ENCODE measurements at places on chromosomes 1 and 21.
A peak's percentile ranks its signal among the peaks of the same experiment; 100 is the strongest.

DNA sequence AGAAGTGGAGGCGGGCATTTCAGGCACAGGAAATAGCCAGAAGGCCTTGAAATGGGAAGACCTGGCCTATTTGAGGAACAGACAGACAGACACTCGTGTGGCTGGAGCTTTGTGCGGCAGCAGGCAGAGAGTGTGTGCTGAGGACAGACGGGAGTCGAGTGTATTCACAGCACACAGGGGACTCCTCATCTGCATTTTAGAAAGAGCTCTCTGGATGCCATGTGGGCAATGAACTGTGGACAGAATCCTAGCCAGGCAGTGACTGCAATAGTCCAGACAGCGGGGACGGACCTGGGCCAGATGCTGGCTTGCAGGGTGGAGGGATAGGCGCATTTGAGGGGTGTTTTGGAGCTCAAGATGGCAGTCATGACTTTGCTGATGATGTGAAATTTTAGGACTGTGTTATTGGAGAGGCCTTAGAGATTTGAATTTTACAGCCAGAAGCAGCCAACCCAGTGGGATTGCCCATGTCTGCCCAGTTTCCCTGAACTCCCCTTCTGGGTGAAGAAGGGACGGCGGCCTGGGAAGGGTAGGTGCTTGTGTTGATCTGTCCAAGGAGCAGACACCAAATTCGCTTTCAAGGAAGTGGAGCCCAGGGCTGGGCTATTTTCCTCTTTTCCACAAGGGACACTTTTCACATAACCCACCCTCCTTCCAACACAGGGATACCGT, 43.7 kb downstream of the CHAF1B start:
- DNase-seq, result no peak

- no peak for DNase-seq
Measured at GRCh38 chr1:221166559-221167318, 287.5 kb downstream of the HLX start.

GRCh38 chr21:26588446-26588845, 15.4 kb upstream of the CYYR1 start:
- DNase-seq, result no peak

DNA sequence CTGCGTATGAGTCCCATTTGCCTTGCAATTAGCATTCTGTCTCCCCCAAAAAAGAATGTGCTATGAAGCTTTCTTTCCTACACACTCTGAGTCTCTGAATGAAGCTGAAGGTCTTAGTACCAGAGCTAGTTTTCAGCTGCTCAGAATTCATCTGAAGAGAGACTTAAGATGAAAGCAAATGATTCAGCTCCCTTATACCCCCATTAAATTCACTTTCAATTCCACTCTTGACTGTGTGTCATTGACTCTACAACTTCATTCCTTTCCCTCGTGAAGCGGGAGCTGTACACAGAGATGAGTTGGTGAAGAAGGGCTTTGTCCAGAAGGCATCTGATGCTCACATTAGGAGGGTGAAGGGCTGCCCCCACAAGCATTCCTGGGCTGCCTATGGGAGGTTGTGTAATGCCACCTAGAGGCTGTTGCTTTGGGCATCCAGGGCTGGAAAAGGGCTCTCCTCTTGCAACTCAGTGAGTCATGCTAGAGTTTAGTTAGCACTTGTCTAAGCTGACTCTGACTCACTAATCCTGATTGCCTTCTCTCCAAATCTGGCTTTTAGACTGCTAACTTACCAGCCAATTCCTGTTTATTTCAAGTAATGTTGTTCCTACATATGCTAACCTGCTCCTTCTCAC, 1.8 kb downstream of the SPRR1B start:
- DNase-seq, result peak; percentile 67

DNA sequence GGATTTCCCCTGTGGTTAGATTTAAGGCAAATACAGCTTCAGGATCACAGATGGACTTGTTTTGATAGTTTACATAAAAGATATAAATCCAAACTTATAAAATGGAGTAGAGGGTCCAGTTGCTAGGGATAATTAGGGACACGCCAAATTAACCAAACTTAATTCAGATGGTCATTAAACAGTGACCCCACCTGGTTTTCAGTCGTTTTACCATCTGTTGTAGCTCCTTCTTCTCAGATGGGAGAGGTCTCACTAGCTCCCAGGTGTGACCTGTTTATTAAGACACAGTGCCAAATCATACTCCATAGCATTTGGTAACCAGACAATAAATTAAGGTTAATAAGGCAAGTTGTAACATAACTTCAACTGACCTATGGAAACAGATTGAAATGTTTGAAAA, 8.1 kb upstream of the GADD45A start:
- DNase-seq, result peak; percentile 60

DNA sequence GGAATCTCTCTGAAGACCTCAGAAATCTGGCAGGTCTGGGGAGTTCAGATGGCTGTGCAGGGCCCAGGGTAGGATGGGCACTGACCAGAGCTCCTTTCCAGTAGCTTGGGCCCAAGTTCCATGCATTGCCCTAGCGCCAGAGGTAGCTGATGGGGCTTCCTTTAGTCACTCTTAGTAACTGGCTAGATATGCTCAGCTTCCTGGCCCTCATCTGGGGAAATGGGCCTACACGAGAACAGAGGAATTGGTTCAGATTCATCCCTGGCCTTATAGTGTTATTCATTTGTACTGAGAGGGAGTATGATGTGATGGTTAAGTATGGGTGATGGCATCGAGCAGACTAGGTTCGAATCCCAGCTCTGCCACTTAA, 15.5 kb upstream of the PSMB2 start:
- DNase-seq, result no peak
